Cardiac fibroblast (primary cell): ENCODE measurements at places on chromosomes 5 and 9.

- DNase-seq: peak; percentile 87
Measured at GRCh38 chr5:83368319-83368718, 103.2 kb upstream of the VCAN start.

- DNase-seq: no peak
Measured at GRCh38 chr9:71774920-71775319, 6.6 kb upstream of the CEMIP2 start.

GRCh38 chr9:13627502-13627901, 348.0 kb upstream of the MPDZ start:
- DNase-seq: no peak

GRCh38 chr5:142360607-142361120, 35.8 kb upstream of the SPRY4 start:
- peak; percentile 52 for DNase-seq

- DNase-seq: peak; percentile 38
Measured at GRCh38 chr9:83596899-83597504, 25.9 kb upstream of the IDNK start.

DNA sequence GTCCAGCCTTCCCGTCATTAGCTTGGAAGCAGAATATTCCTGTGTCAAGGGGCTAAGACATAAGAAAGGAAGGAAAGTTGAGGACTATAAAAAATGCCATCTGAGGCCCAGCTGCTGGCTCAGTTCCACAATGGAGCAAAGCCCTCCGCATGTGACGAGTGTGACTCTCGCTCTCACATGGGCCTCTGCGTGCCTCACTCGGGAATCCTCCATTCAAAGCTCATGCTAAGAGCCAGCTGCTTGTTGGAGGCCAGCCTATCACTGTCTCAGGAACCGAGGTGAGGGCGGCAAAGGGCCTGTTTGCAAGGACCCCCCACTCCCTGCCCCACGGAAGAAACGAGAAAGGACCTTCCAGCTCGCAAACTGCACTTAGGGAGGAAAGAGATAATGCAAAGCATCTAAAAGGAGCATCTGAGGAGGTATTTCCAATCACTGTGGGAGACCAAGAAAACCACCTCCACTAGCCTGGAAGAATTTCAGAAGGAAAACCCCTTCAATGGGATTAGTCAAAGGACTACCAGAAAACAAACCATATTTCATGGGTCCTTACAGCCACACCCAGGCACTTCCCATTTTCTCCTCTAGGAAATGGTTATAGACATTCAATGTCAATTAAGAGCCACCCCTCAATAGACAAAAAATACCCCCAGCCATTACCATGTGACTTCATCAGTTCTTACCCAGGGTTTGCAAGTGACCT, 95.3 kb downstream of the PRRT1B start:
- DNase-seq: peak; percentile 77

DNA sequence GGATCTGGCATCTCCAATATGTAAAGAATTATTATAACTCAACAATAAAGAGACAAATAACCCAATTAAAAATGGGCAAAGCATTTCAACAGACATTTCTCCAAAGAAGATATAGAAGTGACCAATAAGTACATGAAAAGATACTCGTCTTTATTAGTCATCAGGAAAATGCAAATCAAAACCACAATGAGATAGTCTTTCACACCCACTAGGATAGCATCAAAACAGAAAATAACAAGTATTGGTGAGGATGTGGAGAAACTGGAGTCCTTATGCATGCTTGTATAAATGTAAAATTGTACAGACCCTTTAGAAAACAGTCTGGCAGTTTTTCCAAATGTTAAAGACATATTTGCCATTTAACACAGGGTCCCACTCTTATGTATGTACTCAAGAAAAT, 39.1 kb upstream of the ITGA1 start:
- DNase-seq: no peak

GRCh38 chr9:81077572-81077971, 611.8 kb downstream of the TLE1 start:
- no peak for DNase-seq

DNA sequence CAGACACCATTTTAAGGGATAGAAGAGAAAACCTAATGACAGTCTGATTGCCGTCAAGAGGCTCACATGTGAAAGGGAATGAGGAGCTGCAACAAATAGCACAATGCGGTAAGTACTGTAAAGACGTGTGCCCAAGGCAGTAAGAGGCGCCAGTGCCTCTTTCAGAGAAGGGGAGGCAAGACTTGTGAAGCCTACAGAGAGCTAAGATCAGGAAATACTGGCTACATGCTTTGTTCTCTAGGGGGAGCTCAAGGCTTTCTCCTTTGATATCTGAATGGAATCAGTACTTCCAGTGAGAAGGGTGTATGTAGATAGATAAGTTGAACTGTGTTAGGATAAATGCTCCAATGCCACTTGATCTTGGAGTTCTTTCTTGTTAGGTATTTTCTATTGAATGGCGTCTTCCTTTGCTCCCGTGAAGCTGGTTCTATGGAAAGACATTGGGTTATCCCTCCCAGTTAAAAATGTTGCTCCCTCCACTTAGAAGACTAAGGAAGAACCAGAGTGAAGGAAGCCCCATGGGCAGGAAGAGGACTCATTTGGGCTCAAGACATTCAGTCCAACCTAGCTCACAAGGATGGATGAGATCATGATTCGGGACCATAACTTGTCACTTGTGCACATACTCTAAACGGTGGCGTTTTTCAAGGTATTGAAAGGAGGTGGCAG, 23.5 kb upstream of the ALDOB start:
- DNase-seq: peak; percentile 84

DNA sequence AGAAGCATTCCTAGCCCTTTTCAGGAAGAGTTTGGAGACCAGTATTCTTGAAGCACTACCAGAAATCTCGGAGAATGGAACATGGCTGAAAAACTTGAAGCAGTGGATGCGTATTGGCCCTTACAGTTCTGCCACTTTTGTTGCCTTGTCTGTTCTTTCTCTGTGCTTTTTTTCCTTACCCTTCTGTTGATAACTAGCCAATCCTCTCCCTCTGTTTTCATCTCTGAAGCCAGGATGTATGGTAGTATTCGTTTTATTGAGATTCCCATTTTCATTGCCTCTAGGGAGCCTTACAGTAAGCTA, 564 bp upstream of the CCNH start:
- no peak for DNase-seq

DNA sequence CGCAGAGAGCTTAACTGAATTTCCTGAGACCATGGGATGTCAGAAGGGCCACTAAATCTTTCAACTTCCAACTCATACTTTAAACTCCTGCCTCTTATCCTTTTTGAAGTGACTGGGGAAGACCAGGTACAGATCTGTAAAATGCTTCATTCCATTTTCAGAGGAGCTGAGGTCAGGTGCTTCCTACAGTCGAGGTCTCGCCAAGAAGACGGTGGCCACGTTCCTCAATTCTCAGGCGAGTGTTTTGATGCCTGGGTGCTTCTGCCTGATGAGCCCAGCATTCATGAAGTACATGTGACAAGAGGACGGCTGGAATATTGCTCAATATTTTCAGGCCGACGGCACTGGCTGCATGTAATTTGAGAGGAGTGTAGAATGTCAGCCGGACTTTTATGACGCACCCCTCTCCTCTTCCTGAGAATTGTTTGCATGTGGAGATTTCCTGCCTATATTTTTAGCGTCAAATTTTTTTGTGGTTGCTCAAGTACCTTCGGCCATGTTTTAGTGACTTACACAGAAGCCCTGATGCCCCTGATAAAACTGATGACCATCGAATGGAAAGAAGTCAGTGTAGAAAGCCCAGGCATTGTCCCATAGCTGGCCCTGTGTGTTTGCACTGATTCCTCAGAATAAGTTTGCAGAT, 38.8 kb upstream of the GLRX start:
- peak; percentile 98 for DNase-seq

GRCh38 chr5:52964138-52964537, 25.0 kb upstream of the ITGA2 start:
- DNase-seq: no peak

- DNase-seq: no peak
Measured at GRCh38 chr5:139392678-139393496, 2.0 kb downstream of the PROB1 start.

DNA sequence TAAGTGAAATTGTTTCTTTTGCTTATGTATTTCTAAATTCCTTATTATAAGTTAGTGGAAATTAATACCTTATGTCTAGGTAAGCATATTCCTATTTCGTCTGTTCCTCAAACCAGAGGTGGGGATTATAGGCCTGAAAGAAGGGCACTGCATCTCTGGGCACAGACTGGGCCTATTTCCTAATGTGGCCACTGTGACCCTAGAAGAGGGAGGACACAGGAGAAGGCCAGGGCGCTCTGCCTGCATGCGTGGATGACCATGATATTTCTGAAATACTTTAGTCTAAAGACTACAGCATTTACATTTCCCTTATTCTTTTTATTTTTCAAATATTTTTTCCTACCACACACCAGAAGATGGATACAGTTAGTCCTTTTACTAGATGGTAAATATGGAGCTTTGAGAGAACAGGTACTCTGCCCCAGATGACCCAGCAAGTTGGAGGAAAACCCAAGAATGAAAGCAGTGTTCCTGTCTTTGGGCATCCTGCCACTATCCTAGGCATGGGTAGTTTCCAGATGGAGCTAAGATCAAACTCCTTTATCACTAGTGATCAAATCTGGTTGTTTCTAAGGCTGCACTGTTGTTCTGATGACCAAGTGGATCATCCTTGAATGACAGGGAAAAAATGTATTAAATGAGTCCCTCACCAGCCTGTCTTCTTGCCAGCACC, 27.8 kb downstream of the RUSC2 start:
- DNase-seq: no peak

DNA sequence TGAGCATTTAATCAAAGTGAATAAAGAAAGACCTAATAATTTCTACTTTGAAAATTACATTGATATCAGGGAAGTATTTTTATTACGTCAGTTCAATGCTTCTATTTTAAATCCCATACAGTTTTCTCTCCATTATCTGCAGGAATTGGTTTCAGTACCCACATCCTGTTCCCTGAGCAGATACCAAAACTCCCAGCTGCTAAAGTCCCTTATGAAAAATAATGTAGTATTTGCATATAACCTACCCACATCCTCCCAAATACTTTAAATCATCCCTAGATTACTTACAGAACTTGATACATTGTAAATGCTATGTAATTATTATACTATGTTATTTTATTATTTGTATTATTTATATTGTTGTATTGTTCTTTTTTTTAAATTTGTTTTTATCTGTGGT, 125.4 kb upstream of the MINAR2 start:
- DNase-seq: no peak

GRCh38 chr5:174828804-174829510, 104.6 kb downstream of the MSX2 start:
- peak; percentile 12 for DNase-seq
